Natural killer cell treated with Interleukin-12 subunit alpha and Interleukin-12 subunit beta and Interleukin-15 and Interleukin-18, amount 100 ng/mL, for 72 hours (primary cell): ENCODE measurements at places on chromosomes 3 and 15. TPM values are rescaled to one million over a fixed set of nuclear protein-coding genes. Genes with fewer than 3 reads are reported as not detected.

MTFMT gene
- 18.5 TPM for total RNA-seq

DPPA2 gene
- not detected for total RNA-seq

GOLGA6D gene
- total RNA-seq: not detected

CCDC191 gene
- total RNA-seq: 3.0 TPM

GP9 gene
- total RNA-seq: 0.45 TPM

GUCA1C gene
- not detected for total RNA-seq

DNA sequence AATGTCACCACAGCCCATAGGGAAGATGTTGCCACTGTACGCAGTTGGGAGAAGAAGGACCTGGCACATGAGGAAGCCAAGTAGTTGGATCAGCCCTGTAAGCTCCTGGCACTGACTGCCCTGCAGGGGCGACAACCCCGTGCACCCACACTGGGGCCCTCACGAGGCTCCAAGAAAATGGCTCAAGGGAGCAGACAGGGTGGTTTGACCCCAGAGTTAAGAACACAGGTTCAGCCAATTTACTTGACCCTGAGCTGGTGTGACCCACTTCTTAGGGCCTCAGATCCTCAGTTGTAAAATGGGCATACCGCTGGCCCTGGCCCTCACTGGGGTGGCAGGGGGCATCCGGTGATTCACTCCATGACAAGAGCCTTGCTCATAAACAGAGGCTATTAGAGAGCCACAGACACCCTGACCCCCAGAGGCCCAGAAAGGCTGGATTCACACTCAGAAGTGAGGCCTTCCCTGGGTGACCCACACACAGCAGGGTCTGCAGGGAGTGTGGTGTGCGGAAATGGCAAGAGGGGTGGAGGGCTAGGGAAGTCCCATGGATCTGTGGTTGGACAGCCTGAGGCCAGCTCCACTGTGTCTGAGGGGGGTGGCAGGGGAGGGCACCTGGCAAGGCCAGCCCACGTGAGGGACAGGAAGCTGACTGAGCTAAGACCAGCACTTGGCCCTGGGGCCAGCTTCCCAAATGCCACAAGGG is 1.7 kb upstream of the HHATL start:
- H3K27me3 ChIP-seq: peaks cover 10% of the 10 kb centered on the region
- no peak for DNase-seq
- no peak overlapping the region for H3K4me3 ChIP-seq
- no peak overlapping the region for H3K27ac ChIP-seq
- peaks cover 4% of the 10 kb centered on the region for H3K4me1 ChIP-seq
- no peaks in the 10 kb centered on the region for H3K36me3 ChIP-seq

DNA sequence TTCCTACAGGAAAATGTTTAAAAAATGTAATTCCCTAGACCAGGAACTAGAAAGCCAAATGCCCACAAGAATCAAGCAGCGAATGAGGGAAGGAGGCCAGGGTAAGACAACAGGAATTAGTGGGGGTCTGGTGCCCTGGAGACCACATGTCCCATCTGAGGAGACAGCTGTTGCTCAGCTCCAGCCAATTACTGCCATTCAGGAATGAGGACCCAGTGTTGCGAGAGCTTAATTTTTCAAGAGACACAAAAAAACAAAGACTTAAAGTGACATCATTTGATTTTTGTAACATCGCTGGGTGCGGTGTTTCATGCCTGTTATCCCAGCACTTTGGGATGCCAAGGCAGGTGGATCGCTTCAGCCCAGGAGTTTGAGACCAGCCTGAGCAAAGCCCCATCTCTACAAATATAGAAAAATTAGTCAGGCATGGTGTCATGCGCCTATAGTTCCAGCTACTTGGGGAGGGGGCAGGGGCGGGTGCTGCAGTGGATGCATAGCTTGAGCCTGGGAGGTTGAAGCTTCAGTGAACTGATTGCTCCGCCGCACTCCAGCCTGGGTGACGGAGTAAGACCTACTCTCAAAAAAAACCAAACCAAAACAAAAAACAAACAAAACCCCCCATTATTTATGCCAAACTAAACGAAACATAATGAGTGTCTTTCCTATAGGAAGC is 52.8 kb upstream of the LRIG1 start:
- DNase-seq: no peak
- no peaks in the 10 kb centered on the region for H3K4me1 ChIP-seq
- no peak overlapping the region for H3K27ac ChIP-seq

- H3K4me1 ChIP-seq: no peaks in the 10 kb centered on the region
- H3K27ac ChIP-seq: no peak overlapping the region
- no peaks in the 10 kb centered on the region for H3K36me3 ChIP-seq
- DNase-seq: peak; percentile 63
- no peak overlapping the region for H3K4me3 ChIP-seq
These were observed 22.3 kb upstream of the SMCO1 start for GRCh38 chr3:196537319-196537984.

DNA sequence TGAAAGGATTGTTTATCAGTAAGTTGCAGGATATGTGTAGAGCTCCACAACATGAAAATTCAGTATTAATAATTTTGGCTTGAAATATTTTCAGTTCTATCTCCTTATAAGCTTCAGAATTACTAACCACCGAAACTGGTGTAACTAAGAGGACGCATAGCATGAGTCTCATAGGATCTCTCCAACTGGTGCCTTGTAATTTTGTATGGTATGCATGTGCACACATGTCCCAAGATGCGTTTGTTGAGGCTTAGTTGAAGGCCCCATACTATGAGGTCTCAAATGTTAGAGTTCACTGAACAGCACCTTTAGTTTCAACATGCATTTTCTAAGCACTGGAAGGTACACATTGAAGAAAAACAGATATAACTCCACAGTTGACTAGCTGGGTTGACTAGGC is 195.4 kb downstream of the TP63 start:
- H3K36me3 ChIP-seq: no peaks in the 10 kb centered on the region
- H3K4me3 ChIP-seq: no peak overlapping the region
- no peaks in the 10 kb centered on the region for H3K27me3 ChIP-seq
- H3K27ac ChIP-seq: no peak overlapping the region
- H3K4me1 ChIP-seq: no peaks in the 10 kb centered on the region
- DNase-seq: no peak

GRCh38 chr3:167346171-167346570 is 33.9 kb downstream of the ZBBX start:
- H3K27ac ChIP-seq: no peak overlapping the region
- no peak for DNase-seq
- no peak overlapping the region for H3K4me3 ChIP-seq
- no peaks in the 10 kb centered on the region for H3K27me3 ChIP-seq
- H3K4me1 ChIP-seq: no peaks in the 10 kb centered on the region

GRCh38 chr3:135966271-135966961 is 888 bp downstream of the PPP2R3A start:
- no peak for DNase-seq
- peaks cover 12% of the 10 kb centered on the region for H3K4me1 ChIP-seq
- peaks cover 15% of the 10 kb centered on the region for H3K27me3 ChIP-seq
- no peak overlapping the region for H3K27ac ChIP-seq
- no peaks in the 10 kb centered on the region for H3K36me3 ChIP-seq

DNA sequence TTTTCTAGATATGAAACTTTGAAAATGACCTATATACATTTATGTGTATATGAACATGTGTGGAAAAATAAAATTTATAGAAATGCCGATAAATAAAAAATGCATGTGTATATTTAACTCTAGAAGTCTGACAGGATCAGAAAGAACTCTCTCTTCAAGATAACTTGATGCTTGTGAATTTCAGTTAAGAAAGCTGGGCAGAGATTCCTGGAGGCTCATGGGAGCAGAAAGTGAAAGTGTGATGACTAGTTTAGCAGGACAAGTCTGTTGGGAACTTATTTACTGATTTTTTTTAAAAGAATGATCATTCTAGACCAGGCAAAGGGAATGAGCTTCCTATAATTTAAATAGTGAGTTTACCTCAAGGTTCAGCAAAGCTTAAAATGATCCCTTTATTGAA is 81.5 kb upstream of the KCNAB1 start:
- H3K27ac ChIP-seq: no peak overlapping the region
- H3K4me1 ChIP-seq: no peaks in the 10 kb centered on the region
- H3K36me3 ChIP-seq: no peaks in the 10 kb centered on the region
- peaks cover 7% of the 10 kb centered on the region for H3K27me3 ChIP-seq
- DNase-seq: no peak

DNA sequence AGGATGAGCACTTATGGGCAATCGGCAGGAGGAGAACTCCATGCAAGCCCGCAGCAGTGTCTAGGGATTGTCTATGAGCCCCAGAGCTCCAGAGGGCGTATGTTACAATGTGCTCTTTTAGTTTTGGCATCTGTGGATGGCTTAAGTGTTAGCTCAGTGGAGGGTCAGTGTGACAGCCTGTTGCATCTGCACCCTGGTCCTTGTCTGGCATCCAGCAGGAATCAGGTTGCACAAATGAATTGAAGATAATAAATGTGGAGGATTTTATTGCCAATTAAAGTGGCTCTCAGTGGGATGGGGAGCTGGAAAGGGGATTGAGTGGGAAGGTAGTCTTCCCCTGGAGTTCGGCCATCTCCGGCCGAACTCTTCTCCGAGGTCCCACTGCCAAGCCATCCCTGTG is 11.8 kb upstream of the PRICKLE2 start:
- no peak overlapping the region for H3K4me3 ChIP-seq
- H3K36me3 ChIP-seq: no peaks in the 10 kb centered on the region
- DNase-seq: no peak
- H3K4me1 ChIP-seq: no peaks in the 10 kb centered on the region

GRCh38 chr3:179416681-179417080 is 34.6 kb downstream of the GNB4 start:
- no peaks in the 10 kb centered on the region for H3K4me1 ChIP-seq
- DNase-seq: no peak
- no peaks in the 10 kb centered on the region for H3K36me3 ChIP-seq
- no peak overlapping the region for H3K27ac ChIP-seq

DNA sequence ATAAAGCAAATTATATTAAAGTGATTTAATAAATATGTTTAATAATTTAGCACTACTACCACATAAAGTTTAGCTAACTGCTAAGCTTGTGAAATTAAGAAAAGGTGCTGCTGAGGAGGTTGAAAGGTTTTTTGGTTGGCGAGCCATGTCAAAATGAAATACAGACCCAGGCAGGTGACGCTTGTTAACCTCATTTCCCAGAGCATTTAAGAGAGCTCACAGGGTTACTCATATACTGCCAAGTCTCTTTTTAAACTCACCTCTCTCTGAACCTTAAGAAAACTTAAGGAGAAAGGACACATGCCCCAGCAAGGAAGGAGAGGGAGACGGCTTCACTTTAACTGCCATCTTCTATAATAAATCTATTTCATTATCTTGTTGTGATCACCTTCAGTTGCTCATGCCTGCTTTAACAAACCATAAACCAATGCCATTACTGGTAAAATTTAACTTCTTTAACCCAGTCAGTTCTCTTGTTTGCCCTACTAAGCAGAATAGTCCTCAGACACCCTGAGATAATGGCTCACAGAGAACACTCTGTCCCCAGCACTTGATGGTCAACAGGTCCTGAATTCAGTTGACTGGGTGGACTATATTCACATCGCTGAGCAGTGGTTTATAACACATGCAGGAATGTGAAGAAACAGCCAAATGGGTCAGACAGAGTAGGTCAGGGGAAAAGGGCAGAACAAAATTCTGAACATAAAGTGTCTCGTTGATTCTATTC is 540.1 kb downstream of the UNC13C start:
- DNase-seq: no peak
- peak overlapping the region; percentile 55 for H3K4me3 ChIP-seq
- no peaks in the 10 kb centered on the region for H3K27me3 ChIP-seq
- H3K36me3 ChIP-seq: no peaks in the 10 kb centered on the region
- H3K27ac ChIP-seq: peak overlapping the region; percentile 66

DNA sequence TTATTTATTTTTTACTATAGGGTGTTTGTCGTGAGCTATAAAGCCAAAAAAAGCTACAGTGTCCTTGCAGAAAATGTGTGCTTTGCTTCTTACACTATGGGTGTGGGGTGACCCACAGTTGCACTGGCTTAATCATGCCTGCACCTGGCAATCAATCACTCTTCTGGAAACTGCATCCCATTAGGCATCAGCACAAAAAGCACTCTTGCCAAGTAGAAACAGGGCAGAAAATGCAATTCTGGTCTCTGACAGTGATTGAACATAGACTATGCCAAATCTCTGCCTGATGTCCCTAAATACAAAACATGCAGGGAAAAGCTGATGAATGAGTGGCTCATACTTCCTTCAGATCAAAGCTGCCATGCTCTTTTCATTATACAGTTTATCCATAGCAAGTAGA is 30.4 kb upstream of the PLAAT1 start:
- H3K27ac ChIP-seq: no peak overlapping the region
- no peak for DNase-seq
- no peaks in the 10 kb centered on the region for H3K36me3 ChIP-seq
- H3K4me3 ChIP-seq: no peak overlapping the region

GRCh38 chr3:7874116-7874515 is 627.5 kb upstream of the LMCD1 start:
- H3K4me3 ChIP-seq: no peak overlapping the region
- H3K36me3 ChIP-seq: no peaks in the 10 kb centered on the region
- peaks cover 8% of the 10 kb centered on the region for H3K4me1 ChIP-seq
- no peaks in the 10 kb centered on the region for H3K27me3 ChIP-seq

GRCh38 chr3:116020989-116021388 is 397.7 kb downstream of the GAP43 start:
- H3K27me3 ChIP-seq: no peaks in the 10 kb centered on the region
- no peak overlapping the region for H3K4me3 ChIP-seq
- H3K36me3 ChIP-seq: no peaks in the 10 kb centered on the region
- H3K4me1 ChIP-seq: no peaks in the 10 kb centered on the region

DNA sequence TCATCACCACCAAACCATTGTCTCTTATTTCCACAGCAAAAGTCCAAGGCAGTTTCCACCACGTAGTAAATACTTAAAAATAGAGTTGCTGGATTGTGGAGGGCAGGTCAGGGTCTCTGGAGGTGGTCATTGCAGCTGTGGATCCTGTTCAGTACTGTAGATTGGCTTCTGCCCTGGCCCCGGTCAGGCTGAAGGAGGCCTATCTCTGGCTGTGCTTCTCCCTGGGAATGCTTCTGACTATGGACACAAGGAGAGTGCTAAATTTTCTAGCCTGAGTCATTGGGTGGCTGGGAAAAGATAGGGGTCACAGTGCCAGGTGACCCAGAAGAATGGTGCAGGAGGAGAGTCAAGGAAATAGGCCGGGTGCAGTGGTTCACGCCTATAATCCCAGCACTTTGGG is 26.3 kb upstream of the GMPPB start:
- no peak overlapping the region for H3K27ac ChIP-seq
- no peaks in the 10 kb centered on the region for H3K27me3 ChIP-seq
- no peak for DNase-seq
- H3K4me1 ChIP-seq: peaks cover 19% of the 10 kb centered on the region
- H3K4me3 ChIP-seq: no peak overlapping the region

DNA sequence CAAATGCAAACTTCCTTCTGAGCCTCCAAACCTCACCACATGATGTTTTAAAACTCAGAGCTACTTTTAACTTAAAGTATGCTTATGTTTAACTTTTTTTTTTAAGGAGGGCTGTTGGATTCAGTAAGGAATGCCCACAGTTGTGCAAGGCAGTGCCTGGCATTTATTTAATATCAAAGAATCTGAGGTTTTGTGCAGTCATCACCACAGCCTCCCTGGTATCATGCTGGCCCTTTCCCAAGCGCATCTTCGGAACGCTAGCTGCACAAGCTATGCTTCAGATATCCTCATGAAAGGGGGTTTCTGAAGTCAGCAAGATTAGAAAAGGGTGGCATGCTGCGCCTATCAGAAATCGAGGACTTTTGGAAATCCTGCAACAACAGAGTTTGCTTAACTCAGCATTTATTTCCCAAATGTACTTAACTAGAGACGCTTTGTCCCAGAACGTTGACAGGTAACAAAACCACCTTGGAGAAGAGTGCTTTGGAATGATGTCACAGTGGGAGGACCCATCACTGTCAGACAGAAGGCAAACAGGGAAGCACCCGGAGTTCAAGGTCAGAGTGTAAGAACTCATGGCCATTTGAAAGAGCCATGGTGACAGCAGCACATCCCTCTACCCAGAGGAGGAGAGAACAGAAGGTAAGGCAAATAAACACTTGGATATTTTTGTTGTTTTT is 120.2 kb upstream of the IGF1R start:
- no peak overlapping the region for H3K27ac ChIP-seq
- no peak overlapping the region for H3K4me3 ChIP-seq
- no peak for DNase-seq
- H3K27me3 ChIP-seq: peaks cover 30% of the 10 kb centered on the region
- no peaks in the 10 kb centered on the region for H3K4me1 ChIP-seq
